SK-N-SH (cell line): ENCODE measurements at places on chromosomes 12 and 14. TPM values are rescaled to one million over a fixed set of nuclear protein-coding genes. Genes with fewer than 3 reads are reported as not detected.

GRCh38 chr12:40584763-40585162, 107.5 kb upstream of the CNTN1 start:
- H3K4me3 ChIP-seq = no peak overlapping the region
- H3K4me1 ChIP-seq = no peaks in the 10 kb centered on the region
- H3K27me3 ChIP-seq = no peaks in the 10 kb centered on the region
- no peak for DNase-seq
- H3K36me3 ChIP-seq = no peaks in the 10 kb centered on the region
- H3K27ac ChIP-seq = no peak overlapping the region

DNA sequence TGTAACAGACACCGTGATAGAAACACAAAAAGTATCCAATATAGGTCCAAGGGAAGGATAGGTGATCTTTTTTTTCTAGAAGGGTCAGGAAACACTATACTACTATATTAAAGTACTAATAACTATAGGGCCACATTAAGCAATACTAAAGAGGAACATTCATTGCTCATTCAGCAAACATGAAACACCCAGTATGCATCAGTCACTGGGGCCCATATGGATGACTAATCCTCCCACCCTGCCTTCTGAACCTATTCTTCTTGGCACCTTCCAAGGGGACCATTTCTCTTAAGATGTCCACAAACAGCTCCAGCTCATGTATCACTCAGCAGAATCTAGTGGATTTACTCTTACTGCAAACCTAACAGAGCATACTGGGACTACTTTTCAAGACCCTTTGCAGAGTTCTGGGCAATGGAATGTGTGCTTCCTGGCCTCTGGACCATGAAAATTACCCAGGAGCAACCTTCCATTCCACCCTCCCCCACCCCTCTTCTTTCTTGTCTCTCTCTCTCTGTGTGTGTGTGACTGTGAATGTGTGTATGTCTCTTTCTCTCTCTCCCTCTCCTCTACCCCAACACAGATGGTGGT, 187.9 kb downstream of the EPS8 start:
- H3K27me3 ChIP-seq = no peaks in the 10 kb centered on the region
- H3K4me1 ChIP-seq = no peaks in the 10 kb centered on the region
- no peak overlapping the region for H3K27ac ChIP-seq
- no peaks in the 10 kb centered on the region for H3K36me3 ChIP-seq

- no peak overlapping the region for H3K4me3 ChIP-seq
- H3K27ac ChIP-seq = no peak overlapping the region
- no peak for DNase-seq
- no peaks in the 10 kb centered on the region for H3K36me3 ChIP-seq
Observed at GRCh38 chr12:2298556-2299200, 245.9 kb downstream of the CACNA1C start.

DNA sequence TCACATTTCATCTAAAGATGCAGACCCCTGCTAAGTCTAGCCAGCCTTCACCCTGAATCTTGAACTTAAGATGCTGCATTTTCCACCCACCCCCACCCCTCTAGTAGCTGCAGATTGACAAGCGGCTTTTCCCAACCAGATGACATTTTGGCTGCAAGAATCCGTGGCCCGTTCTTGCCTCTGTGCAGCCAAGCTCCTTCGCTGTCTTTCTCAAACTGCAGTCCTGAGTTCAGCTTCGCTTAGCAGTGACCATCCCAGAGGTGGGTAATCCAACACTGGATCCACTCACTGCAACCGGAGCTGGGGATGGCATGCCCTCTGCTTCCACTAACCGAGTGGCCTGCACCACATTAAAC, 765 bp upstream of the NFYB start:
- H3K36me3 ChIP-seq = peaks cover 6% of the 10 kb centered on the region
- peaks cover 33% of the 10 kb centered on the region for H3K4me1 ChIP-seq
- peak overlapping the region; percentile 44 for H3K4me3 ChIP-seq
- peak overlapping the region; percentile 79 for H3K27ac ChIP-seq
- DNase-seq = no peak
- H3K27me3 ChIP-seq = no peaks in the 10 kb centered on the region

DNA sequence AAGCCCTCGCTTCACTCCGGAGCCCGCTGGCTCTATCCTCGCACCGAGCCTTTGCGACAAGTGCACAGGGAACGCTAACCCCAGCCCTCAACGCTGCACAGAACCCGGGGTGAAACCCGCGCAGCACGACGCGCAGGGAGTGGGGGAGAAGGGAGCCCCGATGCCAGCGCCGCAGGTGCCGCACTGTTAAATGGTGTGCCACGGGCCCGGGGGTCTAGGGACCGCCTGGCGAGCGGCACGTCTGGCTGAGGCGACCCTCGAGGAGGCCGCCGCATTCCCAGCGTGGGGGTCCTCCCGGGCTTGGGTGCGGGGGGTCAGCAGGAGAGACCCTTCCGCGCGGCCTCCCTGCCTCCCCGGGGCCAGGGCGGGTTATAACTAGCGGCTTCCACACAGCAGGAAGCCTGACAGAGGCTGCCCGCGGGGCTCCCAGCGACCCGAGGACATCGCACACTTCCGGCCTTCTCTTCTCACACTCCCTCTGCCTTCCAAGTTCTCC, 23.8 kb upstream of the LRTM2 start:
- H3K4me3 ChIP-seq = no peak overlapping the region
- no peaks in the 10 kb centered on the region for H3K4me1 ChIP-seq
- H3K27ac ChIP-seq = peak overlapping the region; percentile 34; the same call in 1 of the 2 replicates
- DNase-seq = no peak

DNA sequence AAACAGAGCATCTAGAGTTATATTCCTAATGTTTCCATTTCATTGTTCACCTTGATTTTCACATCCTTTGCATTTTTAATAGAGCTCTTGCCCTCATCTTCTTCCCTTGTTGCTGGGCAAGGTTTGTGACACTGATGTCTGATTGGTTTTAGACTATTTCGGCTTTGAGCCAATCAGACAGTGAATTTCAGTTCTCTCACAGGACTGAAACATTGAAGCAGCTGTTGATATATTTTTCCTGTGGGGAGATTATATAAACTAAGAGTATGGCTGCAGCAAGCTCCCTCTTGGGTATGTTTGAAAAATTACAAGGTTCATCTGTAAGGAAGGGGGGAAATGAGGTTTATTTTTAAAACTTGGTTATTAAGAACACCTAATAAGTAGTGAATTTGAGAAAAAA, 51.2 kb downstream of the ATF7IP start:
- peaks cover 3% of the 10 kb centered on the region; the same call in 1 of the 2 replicates for H3K36me3 ChIP-seq
- H3K4me3 ChIP-seq = no peak overlapping the region
- H3K4me1 ChIP-seq = peaks cover 12% of the 10 kb centered on the region; the same call in 1 of the 2 replicates

DNA sequence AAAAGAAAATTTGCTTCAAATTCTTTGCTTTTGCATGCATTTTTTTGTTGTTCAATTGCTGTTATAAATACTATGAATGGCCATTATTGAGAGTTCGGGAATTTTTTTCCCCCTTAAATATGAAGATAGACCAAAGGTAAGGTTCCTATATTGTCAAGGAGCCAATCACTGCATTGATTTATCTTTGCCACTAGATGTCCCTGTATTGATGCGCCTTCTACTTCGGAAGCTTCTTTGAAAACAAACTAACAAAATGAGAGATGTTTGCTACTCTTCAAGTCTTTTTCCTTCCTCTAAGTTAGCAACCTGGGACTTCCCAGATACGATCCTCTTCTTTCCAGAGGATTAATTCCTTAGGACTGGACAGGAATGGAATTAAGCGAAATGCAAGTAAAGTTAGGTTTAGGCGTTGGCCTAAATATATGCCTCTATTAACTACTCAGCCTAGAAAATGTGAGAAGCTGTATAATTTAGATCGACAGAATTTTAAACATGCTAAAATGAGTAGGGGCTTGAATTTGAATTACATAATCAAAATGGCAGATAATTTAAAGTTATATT, 318.1 kb downstream of the AEBP2 start:
- H3K4me1 ChIP-seq = no peaks in the 10 kb centered on the region; the same call in 1 of the 2 replicates
- DNase-seq = peak; percentile 31
- H3K4me3 ChIP-seq = no peak overlapping the region

- no peaks in the 10 kb centered on the region for H3K36me3 ChIP-seq
- no peaks in the 10 kb centered on the region for H3K27me3 ChIP-seq
- no peak overlapping the region for H3K4me3 ChIP-seq
- no peak overlapping the region for H3K27ac ChIP-seq
Observed at GRCh38 chr14:83867566-83868225, 1662.2 kb upstream of the FLRT2 start.

DNA sequence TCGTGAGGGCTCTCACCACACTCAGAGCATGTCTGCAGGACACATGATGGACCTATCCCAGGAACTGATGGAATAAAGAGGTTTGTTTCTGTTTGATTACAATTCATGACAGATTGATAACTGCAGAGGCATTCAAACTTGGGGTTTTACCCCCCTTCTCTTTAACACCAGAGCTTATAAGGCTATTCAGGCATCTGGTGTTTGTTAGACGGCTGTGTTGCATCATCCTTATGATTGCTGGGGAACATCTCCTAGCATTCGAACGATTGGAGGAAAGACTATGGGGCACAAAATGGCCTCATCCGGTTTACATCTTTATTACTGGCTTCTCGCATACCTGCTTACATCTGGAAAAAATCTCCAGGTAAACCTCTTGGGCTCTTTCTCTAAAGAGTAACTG, 191.8 kb downstream of the MSRB3 start:
- H3K4me1 ChIP-seq = no peaks in the 10 kb centered on the region; the same call in none of the 2 replicates
- H3K4me3 ChIP-seq = no peak overlapping the region
- no peak overlapping the region for H3K27ac ChIP-seq
- DNase-seq = no peak
- no peaks in the 10 kb centered on the region for H3K36me3 ChIP-seq

GRCh38 chr14:104870368-104871144, 5.5 kb downstream of the CEP170B start:
- DNase-seq = peak; percentile 80
- H3K36me3 ChIP-seq = no peaks in the 10 kb centered on the region
- no peak overlapping the region for H3K4me3 ChIP-seq

DNA sequence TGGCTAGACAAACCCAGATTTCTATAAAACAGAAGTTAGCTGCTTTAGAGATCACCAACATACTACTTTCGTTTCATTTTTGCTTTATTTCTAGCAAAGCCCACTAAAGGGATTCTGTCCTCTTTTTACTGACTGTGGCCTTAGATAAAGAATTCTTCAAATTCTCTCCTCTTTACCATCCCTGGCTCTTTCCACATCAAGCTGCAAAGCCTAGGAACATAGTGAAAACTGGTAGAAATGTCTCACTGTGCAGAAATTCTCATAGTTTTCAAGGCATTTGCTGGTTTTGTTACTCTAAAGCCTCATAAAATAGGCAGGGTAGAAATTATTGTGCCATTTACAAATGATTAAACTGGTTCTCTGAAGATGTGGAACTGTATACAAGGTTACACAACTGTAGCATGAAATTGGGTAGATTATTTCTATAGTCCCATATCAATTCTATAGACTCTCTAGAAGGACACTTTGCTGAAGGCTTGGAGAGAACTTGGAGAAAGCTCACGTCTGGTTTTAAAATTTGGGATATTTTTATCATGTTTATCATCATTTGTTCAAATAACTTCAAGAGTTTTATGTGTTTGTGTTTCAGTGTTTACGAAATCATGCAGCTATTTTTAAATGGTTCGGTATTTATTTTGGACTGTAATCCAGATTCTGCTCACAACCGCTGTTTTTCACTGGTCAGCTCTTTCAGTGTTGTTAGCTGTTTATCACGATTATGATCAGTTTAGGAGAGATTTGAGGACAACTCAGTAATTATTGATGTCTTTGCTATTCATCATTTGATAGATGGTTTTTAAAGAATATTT, 36.7 kb upstream of the CSRP2 start:
- DNase-seq = no peak
- no peak overlapping the region for H3K4me3 ChIP-seq
- no peaks in the 10 kb centered on the region; the same call in none of the 2 replicates for H3K4me1 ChIP-seq

DNA sequence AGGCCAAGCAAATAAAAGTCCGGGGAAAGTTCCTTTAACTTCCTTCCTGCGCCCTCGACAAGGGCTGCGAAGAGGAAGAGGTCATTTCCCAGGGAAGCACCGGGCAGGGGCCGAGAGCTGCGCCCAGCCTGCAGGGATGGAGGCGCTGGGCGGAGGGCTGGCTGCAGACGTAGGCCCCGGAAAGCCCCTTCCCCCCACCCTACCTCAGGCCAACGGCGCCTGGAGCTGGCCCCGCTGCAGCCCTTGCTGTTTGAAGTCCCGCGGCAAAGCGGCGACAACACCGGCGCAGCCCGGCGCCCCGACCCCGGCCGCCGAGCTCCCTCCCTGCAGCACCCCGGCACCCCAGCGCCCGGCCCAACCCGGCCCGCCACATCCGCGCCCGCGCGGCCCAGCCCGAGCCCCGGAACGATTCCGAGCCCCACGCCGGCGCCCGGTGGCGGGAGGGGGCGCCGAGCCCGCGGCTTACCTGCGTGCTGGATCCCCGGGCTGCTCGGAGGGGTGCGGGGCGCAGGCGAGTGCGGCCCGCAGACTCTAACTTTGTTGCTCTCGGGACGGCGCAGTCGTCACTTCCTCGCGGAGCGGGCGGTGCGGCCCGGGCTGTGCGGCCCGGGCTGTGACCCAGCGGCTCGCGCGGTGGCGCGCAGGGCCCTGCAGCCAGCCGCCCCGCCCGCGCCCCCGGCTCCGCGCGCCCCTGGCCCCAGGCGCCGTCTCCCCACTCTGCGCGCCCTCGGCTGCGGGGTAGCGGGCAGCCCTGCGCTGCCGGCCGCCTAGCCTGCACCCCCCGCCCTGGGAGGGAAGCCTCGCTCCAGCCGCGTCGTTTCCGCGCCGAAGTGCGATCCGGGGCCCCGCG, 64.8 kb upstream of the PTGR2 start:
- H3K4me3 ChIP-seq = peak overlapping the region; percentile 80
- H3K4me1 ChIP-seq = peaks cover 31% of the 10 kb centered on the region
- peak; percentile 83 for DNase-seq
- H3K27me3 ChIP-seq = no peaks in the 10 kb centered on the region

DNA sequence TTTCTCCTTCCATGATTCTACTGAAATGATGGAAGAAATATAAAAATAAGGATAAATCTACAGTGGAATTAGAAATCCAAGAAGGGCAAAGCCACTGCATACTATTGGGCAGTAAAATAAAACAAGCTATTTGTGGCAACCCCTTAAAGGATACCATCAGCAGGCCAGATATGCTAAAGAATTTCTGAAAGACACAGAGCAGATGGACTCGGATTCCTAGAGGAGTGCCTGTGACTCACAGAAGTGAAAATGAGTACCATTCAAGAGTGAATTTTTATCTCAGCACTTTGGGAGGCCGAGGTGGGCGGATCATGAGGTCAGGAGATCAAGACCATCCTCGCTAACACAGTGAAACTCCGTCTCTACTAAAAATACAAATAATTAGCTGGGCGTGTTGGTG, 318.1 kb downstream of the LRIG3 start:
- no peaks in the 10 kb centered on the region; the same call in 1 of the 2 replicates for H3K27me3 ChIP-seq
- H3K4me1 ChIP-seq = no peaks in the 10 kb centered on the region
- H3K36me3 ChIP-seq = no peaks in the 10 kb centered on the region
- DNase-seq = no peak
- no peak overlapping the region for H3K27ac ChIP-seq
- no peak overlapping the region for H3K4me3 ChIP-seq

DNA sequence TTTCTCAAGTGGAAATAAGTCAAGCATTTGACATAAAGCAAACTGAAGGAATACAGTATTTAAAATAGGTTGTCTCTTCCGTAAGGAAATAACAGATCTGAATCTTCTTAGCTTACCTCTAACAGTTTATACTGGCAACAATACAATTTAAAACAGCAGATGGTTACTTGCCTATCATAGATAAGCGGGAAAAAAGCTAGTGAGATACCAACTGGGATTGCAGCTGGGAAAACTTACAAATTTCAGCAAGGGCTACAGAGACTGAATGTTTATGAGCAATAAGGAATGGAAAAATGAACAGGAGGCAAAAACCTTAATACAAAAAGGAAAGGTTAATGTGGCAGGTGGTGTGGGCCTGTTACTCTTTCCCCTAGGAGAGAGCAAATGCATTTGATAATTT, 220.0 kb downstream of the RASSF9 start:
- H3K27ac ChIP-seq = no peak overlapping the region
- H3K4me3 ChIP-seq = no peak overlapping the region
- no peaks in the 10 kb centered on the region for H3K36me3 ChIP-seq

STON2 gene
- 0.05 TPM in 1 of 2 replicates, not detected in the other for polyA plus RNA-seq

CLEC2A gene
- not detected in 2 replicates for polyA plus RNA-seq

FAIM2 gene
- 6.3 and 11.3 TPM in 2 replicates for polyA plus RNA-seq

FZD10 gene
- polyA plus RNA-seq = not detected in 2 replicates
